ENCODE measurements at places on chromosomes 2 and 18. TPM values are rescaled to one million over a fixed set of nuclear protein-coding genes. Genes with fewer than 3 reads are reported as not detected.
A peak's percentile ranks its signal among the peaks of the same experiment; 100 is the strongest.

GRCh38 chr2:53786352-53786704, 425 bp downstream of the ASB3 start:
- DNase-seq: peak; percentile 58

SRBD1 gene
- 4.8 TPM for polyA plus RNA-seq

DNA sequence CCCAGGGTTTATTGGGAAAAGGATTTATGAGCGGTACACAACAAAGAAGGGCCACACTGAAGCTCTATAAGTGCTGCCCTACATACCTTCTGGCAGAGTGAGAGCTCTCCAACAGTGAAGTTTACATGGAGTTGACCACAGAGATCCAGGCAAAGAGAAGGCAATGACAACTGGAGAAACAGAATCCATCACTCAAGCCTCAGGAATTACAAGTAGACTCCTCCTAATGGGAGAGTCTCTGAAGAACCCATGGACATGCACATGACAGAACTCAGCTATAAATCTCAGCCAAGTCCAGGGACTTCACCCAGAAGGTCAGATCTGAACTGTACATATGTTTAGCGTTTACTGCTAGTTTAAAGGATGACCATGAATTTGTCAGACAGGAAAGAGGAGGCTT, 164.7 kb downstream of the DNAH7 start:
- DNase-seq: no peak

GRCh38 chr18:74261053-74261713, 30.6 kb downstream of the CYB5A start:
- DNase-seq: no peak

DNA sequence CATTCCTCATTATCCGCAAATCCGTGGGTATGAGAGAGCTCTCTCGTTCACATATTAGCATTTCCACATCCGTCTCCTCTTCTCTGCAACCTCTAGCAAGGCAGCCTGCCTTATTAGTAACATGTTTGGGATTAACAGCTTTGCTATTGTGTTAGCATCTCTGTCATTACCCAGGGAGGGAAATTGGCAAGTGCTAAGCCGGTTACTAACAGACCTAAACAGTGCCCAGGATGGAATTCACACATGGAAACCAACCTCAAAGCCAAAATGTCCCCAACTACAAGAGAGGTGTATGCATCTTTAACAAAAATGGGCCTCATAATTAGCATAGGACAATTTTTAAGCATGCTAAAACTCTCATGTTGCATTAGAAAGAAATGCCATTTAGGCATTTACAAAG, 309.0 kb upstream of the MEIS1 start:
- DNase-seq: no peak

GNAL gene
- polyA plus RNA-seq: 19.5 TPM

- DNase-seq: no peak
Observed at GRCh38 chr2:18961991-18962421, 372.6 kb upstream of the NT5C1B start.

DNA sequence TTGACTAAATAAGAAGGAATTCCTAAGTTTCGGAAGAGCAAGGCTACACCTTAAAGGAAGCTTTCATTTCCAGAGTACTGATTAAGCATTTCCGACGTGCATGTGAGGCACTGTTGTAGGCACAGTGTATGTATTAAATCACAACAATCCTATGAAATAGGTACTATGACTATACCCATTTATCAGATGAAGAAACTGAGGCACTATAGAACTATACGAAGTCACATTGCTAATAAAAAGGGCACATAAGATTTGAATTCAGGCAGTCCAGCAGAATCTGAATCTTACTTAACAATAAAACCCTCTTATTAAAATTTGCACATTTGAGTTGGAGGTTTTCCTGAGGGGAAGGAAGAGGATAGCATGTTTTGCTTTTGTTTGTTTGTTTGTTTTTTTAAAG, 243.5 kb upstream of the FANCL start:
- DNase-seq: no peak

DNA sequence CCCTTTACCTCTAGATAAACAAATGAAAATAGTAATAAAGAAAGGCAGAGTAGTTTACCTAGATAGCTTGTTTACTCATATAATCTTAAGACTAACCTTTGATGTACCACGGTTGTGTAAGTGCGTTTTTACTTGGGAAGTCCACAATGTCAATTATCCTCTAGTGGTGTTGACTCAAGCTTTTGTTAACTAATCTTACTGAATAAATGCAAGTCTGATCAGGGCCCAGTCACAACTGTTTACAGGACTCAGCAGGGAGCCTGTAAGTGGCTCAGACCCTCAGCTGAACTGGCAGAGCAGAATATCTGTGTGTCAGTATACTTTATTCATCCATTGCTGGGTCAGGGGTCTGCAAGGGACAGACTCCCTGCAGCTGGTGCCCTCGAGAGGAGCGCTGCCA, 98.1 kb upstream of the ACAA2 start:
- no peak for DNase-seq

STAT4 gene
- 1.6 TPM for polyA plus RNA-seq

- no peak for DNase-seq
Observed at GRCh38 chr2:240960971-240961876, 37.2 kb upstream of the SNED1 start.

ARHGAP28 gene
- polyA plus RNA-seq: 0.26 TPM

DNA sequence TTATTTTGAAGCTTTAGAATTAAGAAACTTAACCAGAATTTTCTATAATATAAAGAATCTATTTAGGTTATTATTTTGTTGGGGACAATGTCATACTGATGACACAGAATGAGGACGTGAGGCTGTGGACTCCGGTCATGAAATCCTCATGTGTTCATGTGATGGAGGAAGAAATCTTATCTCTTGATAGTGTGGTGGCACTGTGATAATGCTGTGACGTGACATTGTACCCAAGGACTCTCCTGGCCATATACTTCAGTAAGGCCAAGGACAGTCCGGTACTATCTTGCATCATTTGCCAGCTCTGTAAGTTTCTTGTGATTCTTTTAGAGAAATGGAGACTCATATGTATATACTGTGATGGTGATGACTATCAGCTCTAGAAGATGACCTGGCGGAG, 59.1 kb downstream of the SLC9A2 start:
- no peak for DNase-seq

- DNase-seq: no peak
Observed at GRCh38 chr18:58784601-58785137, 80.0 kb upstream of the ZNF532 start.

- DNase-seq: no peak
Observed at GRCh38 chr2:66127061-66127460, 307.9 kb upstream of the MEIS1 start.

GRCh38 chr18:33957707-33958106, 267.0 kb downstream of the NOL4 start:
- DNase-seq: no peak

DNA sequence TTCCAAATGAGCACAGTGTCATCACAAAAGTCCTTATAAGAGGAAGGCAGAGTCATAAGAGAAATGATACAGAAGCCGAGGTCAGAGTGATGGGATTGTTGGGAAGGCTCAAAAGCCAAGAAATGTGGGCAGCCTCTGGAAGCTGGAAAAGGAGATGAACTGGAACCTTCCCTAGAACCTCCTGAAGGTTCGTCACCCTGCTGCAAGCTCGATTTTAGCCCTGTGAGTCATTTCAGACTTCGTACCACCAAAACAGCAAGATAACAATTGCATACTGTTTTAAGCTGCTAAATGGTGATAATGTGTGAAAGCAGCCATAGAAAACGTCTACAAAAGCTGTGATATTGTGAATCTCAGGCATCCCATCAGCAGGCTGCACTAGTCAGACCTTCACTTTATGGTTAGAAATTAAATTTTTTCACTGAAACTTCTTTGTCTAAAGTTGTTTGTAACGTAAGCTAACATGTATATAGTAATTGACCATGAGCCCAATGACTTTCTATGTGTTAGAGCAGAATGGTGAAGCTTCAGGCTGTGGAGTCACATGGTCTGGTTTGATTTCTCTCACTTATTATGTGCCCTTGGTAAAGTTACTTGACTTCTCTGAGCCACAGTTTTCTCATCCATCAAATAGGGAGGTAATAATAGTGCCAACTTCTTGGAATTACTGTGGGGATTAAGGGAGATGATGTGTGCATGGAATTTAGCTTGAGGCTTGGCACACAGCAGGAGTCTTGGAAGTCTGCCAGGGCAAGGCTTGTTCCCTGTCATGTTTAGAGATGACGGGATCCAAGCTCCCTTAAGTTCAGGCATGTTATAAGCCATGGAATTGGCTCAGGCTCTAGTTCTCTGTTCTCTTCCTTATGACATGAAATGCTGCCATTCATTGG, 132.0 kb upstream of the CCDC195 start:
- DNase-seq: peak; percentile 84

DNA sequence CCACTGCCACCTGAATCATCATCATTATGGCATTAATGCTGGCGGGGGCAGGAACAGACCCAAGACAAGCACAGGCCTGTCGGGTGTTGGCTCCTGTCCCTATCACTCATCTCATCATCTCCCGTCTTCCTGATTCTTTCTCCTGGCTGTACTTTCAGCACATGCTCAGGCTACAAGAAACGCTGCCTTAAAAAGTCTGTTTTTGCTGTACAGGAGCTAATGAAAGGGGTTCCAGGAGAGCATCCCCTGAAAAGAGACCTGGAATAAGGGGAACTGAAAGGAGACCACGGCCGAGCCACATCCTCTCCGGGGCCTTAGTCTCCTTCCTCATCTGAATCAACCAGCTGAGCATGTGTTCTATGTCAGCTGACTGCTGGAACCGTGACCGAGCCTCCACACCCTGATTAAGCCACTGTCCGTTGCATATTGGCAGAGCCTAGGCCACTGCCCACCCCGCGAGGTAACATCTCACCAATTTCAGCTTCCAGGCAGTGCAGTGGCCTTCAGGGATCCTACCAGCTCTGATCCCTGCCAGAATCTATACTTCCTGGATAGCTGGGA, 62.6 kb downstream of the DNMT3A start:
- peak; percentile 85 for DNase-seq

VSNL1 gene
- 40.4 TPM for polyA plus RNA-seq

GRCh38 chr18:3450012-3450798, at the start of gene TGIF1:
TSS of gene TGIF1 (plus strand) at chr18:3450172. CDS start at chr18:3450490, 318 bp downstream.
- peak; percentile 83 for DNase-seq

DNA sequence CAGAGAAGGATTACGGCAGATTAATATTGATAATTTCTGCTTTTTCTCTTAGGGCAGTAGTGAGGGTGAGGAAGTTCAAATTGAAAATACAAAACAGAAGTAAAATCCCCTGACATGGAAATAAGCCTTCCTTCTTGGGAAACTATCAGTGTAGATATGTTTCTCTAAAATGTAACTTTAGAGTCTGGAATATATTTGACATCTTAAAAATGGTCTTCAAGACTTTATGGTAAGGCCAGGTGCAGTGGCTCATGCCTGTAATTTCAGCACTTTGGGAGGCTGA, 33.0 kb downstream of the INPP5D start:
- no peak for DNase-seq

- DNase-seq: no peak
Observed at GRCh38 chr18:74589021-74589420, 8.6 kb upstream of the ZNF407 start.

RUFY4 gene
- polyA plus RNA-seq: not detected

DNA sequence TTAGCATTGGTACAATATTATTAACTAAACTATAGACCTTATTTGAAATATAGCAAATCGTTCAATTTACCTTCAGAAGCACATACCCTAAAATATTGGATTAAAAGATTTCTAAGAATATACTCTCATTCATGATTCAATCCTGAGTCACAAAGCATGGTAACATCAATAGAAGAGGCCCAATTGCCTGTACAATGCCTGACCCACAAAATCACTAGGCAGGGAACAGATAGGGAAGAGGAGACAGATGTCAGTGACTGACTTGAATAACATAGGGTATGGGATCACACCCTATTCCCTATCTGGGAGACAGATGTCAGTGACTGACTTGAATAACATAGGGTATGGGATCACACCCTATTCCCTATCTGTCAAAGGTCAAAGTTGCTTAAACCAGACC, 611.6 kb upstream of the VRK2 start:
- no peak for DNase-seq

DNA sequence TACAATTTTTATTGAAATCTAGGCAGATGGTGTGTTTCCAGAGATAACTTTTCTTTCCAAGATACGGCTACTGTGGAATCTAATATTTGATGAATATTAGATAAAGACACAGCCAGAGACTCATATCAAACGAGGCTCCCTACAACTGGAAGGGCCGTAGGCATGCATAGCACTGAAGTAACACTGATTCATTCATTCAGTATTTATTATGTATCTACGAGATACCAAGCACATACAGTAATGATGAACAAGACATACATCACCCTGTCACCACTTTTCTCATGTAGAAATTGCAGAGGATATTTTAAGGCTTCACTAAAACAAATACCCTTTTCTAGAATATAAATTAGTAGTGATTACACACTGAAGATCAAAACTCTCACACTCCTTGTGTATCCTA, 74.5 kb downstream of the KCTD18 start:
- DNase-seq: no peak

DNA sequence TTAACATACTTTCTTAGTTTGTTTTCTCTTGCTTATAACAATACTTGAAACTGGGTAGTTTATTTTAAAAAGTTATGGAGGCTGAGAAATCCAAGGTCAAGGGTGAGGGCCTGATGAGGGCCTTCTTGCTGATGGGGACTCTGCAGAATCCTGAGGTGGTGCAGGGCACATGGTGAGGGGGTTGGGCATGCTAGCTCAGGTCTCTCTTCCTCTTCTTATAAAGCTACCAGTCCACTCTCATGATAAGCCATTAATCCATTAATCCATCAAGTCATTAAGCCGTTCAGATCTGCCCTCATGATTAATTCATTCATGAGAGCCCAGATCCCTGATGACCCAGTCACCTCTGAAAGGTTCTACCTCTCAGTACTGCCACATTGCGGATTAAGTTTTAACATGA, 21.4 kb downstream of the ALMS1 start:
- DNase-seq: no peak

LIMS4 gene
- 0.29 TPM for polyA plus RNA-seq

GRCh38 chr2:165793779-165794535, at the start of gene GALNT3:
TSS of gene GALNT3 (minus strand) at chr2:165794247. CDS start at chr2:165770700, 23,547 bp downstream.
- DNase-seq: peak; percentile 93

CDCA7 gene
- 34.4 TPM for polyA plus RNA-seq

DNA sequence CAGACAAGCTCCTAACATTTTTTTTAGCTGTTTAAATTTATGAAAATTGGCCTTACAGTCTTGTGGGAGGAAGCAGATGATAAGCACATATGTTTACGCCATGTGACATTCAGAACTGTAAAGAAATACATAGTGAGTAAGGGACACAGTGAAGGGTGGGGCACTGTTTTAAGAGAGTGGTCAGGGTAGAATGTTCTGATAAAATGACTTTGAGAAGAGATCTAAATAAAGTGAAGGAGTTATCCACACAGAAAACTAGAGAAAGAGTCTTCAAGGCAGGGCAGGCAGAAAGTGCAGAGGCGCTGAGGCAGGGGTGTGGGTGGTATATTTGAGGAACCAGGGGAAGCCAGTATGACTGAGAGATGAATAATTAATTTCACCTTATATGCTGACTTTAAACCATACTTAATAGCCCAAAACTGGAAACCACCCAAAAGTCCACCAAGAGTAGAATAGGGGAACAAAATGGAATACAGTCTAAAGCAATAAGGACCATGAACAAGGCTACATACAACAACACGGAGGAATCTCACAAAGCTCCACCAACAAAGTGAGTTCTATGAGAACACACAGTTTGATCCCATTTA, 8.6 kb downstream of the MREG start:
- DNase-seq: no peak

NETO1 gene
- 0.35 TPM for polyA plus RNA-seq

ANKRD29 gene
- 4.7 TPM for polyA plus RNA-seq

SERPINB5 gene
- 525 TPM for polyA plus RNA-seq

Data from mammary epithelial cell (primary cell).